Effector CD4-positive, alpha-beta T cell (primary cell): ENCODE measurements at places on chromosomes 2 and 18.

DNA sequence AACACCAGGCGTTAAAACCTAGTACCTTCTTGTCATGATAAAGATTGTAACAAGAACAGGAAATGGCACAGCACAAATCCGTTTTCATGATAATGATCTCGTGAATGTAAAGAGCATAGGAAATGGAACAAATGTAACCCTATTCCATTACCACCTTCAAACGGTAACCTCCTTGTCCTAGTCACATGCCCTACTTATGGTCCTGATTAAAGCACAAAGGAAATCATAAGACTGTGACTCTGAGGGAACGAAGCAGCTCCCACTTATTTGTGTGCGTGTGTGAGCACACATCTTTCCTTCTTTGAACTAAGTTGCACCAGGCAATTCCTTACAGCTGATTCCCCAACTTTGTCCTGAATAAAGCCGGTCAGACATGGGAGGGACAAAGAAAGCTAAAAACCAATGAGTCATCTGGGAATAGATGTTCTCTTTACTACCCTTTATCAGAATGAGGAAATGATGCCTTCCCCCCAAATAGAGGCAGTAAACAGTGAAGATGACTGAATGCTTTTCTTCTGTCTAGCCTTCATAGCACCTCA is 192.6 kb downstream of the IKZF2 start:
- no peak for DNase-seq

GRCh38 chr18:43507842-43508481 is 230.7 kb upstream of the SYT4 start:
- DNase-seq, result no peak

GRCh38 chr2:13858626-13859025 is 773.9 kb upstream of the LRATD1 start:
- no peak for DNase-seq

- DNase-seq, result peak; percentile 51
These were observed 83.0 kb upstream of the ZNF532 start for GRCh38 chr18:58781627-58782194.

DNA sequence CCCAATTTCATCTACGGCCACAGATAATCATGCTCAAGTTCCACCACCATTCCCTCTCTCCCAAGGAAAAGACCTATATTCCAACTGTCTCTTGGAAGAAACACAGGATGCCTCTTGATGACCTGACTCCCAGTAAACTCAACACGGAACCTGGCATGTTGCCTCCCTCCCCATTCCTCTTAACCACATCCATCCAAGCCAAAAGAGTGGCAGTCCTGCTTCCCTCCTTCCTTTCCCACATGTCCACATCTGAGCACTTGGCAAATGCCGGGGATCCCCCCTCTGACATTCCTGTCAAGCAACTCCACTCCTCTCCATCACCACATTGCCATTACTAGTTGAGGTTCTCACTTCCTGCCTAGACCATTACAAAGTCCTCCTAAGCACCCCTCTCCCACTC is 49.4 kb downstream of the PID1 start:
- DNase-seq, result no peak

DNA sequence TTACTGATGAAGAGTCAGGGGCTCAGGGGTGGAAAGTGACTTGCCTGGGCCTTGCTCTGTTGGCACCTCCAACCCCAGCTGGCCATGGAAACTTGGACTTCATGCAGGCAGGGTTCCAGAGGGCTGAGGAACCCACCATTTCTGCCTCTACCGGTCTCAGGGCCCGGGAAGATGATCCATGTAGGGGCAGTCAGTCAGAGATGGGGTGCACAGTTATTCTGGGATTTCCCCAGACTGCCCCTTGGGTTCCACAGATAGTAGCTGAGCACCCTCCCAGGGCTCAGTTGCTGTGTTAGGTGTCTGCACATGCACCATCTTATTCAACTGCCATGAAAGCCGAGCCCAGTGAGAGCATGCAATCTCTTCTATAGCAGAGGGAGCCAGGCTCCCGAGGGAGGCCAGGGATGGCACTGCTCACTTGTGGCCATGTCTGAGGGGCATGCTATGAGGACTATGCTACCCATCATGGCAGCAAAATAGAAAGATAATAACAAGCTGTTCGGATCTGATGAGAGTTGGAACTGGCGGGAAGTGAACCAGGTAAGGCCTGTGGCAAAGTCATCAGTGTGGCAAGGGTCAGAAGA is 37.3 kb downstream of the RHOB start:
- DNase-seq, result no peak

GRCh38 chr2:101108357-101108756 is 42.8 kb downstream of the TBC1D8 start:
- no peak for DNase-seq

GRCh38 chr2:109531896-109532727 is 81.7 kb downstream of the SEPTIN10 start:
- DNase-seq, result no peak

- DNase-seq, result no peak
These were observed 31.2 kb downstream of the STK17B start for GRCh38 chr2:196140213-196140612.

DNA sequence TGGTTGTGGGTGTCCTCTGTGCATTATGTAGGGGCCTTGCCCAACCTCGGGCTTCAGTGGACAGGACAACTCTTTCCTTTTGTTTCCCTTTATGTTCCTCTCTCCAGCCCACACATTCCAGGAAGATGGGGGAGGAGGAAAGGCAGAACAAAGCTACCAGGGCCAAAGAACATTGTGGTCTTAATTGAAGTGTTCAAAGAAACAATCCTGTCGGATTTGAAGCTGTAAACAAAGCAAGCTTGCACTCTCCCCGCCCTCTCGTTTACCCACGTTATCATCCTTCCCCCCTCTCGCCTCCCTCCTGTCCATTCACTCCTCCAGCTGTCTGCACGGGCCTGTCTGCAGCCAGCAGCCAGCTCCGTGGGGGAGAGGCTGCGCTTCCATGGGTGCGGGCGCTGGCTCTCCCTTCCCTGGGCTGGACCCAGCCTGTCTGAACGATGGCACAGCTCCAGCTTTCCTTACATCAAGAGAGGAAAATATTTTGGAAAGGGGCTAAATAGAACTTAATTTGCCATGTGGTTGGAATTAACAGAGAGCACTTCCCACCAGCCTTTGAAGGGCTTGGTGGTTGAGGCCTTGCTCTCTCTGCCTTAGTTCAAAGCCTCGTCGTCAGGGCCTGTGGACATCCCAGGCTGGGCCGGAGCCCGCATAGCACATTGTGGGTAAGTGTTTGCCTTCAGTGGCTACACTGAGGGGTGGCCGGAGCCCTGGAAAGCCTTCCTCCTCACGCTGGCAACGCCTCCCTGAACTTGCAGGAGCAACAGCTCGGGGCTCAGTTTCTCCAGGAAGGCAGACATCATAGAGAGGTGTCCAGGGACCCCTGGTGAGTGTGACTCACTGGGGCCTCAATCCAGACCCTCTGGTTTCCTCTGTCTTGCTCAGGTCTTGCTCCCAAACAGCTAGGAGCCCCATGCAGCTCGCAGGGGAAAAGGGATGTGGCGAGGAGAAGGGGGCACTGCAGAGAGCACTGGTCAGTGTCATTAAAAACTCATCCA is 60.6 kb upstream of the HS6ST1 start:
- no peak for DNase-seq

DNA sequence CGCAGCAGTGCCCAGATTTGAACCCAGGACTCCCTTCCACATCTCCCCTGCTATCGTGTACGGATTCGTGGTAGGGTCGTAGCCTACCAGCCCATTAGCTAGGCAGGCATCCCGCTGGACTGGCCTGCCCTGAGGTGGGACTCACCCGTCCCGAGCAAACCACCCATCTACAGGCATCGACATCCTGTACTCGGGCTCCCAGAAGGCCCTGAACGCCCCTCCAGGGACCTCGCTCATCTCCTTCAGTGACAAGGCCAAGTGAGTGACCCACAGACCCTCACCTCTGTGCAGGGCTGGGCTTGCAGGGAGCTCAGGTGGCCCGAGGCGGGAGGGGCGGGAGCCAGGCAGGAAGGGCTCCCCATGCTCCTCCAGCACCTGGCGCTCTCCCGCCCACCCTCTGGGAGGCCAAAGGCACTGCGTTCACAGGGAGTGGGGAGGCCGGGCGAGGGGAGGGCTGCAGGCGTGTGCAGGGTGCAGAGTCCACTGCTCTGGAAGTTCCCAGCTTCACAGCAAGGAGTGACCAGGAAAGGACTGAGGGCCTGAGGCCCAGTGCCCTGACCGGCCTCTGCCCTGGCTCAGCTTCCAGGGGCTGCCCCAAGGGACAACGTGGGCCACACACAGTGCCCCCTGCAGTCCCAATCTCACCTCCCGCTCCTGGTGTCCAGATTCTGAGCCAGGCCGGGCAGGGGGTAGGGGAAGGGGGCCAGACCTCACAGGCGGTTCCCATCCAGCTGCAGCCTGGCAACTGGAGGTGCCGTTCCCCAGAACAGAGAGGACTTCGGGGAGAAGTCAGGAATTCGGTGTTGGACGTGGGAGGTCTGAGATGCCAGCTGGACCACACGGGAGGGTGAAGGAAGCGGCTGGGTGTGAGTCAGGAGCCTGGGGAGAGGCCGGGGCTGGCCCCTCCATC is 5.4 kb downstream of the AGXT start:
- DNase-seq, result no peak

- no peak for DNase-seq
These were observed 174.5 kb downstream of the PTPRM start for GRCh38 chr18:7741640-7742039.
